ENCODE measurements at places on chromosomes 5 and 9.

- no peak overlapping the region for H3K27ac ChIP-seq
- H3K4me3 ChIP-seq = no peak overlapping the region
- no peak for DNase-seq
- H3K27me3 ChIP-seq = peaks cover 5% of the 10 kb centered on the region
- no peaks in the 10 kb centered on the region for H3K4me1 ChIP-seq
- H3K36me3 ChIP-seq = no peaks in the 10 kb centered on the region
Measured at GRCh38 chr5:137200906-137201700, 298.0 kb downstream of the SPOCK1 start.

GRCh38 chr5:120314191-120314590 lies 149.9 kb upstream of the PRR16 start:
- no peak overlapping the region for H3K27ac ChIP-seq
- H3K36me3 ChIP-seq = no peaks in the 10 kb centered on the region
- H3K27me3 ChIP-seq = no peaks in the 10 kb centered on the region
- no peak overlapping the region for H3K4me3 ChIP-seq
- no peak for DNase-seq

DNA sequence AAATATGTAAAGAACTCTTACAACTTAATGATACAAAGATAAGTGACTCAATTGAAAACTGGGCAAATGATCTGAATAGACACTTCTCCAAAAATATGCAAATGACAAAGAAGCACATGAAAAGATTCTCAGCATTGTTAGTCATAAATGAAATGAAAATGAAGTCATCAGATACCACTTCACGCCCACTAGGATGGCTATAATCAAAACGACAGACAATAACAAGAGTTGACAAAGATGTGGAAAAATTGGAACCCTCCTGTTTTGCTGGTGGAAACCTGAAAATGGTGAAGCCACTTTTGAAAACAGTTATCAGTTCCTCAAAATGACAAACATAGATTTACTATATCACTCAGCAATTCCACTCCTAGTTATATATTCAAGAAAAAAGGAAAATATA lies 7.9 kb upstream of the SYK start:
- no peak overlapping the region for H3K27ac ChIP-seq
- H3K4me3 ChIP-seq = no peak overlapping the region
- no peak for DNase-seq
- H3K4me1 ChIP-seq = peaks cover 10% of the 10 kb centered on the region
- peaks cover 38% of the 10 kb centered on the region for H3K27me3 ChIP-seq

GRCh38 chr5:171264843-171265242 lies 44.2 kb upstream of the TLX3 start:
- H3K27ac ChIP-seq = no peak overlapping the region
- H3K4me1 ChIP-seq = peaks cover 8% of the 10 kb centered on the region
- H3K27me3 ChIP-seq = peaks cover 3% of the 10 kb centered on the region
- DNase-seq = no peak
- H3K36me3 ChIP-seq = no peaks in the 10 kb centered on the region

DNA sequence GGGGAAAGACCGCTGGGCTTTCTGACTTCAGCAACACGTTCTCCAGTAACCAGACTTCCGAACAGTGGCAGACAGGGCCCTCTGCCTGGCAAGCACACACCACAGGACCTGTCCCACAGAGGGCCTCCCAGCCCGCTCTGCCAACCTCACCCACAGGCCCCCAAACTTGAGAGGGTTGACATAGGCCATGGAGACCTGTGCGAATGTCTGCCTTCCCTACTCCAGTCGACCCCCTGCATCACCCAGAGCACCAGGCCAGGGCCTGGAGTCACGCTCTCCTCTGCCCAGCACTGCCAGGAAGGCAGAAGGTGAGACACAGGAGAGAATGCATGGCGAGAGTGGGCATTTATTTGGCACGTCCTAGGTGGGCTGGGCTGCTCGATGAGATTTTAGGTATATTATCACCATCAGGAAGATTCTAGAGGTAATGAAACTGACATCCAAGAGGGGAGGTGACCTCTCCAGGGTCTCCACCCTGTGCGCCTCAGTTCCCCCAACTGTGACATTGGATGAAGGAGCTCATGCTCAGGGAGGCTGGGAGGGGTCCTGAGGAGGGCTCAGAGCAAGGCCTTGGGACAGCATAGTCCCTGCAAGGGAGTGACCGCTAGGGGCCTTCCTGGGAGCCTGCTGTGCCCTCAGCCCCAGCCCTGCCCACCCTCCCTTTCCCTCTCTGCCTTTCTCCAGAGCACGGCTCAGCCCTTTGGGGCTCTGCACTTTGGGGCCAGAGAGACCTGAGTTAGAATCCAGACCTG lies 54.9 kb downstream of the DUSP1 start:
- peaks cover 3% of the 10 kb centered on the region for H3K27me3 ChIP-seq
- DNase-seq = no peak
- H3K4me1 ChIP-seq = no peaks in the 10 kb centered on the region
- H3K27ac ChIP-seq = no peak overlapping the region
- H3K36me3 ChIP-seq = no peaks in the 10 kb centered on the region

GRCh38 chr5:138942861-138943260 lies 67.7 kb upstream of the LRRTM2 start:
- peaks cover 8% of the 10 kb centered on the region for H3K36me3 ChIP-seq
- no peak overlapping the region for H3K4me3 ChIP-seq
- no peaks in the 10 kb centered on the region for H3K27me3 ChIP-seq
- DNase-seq = no peak
- H3K27ac ChIP-seq = no peak overlapping the region
- H3K4me1 ChIP-seq = no peaks in the 10 kb centered on the region

- no peaks in the 10 kb centered on the region for H3K36me3 ChIP-seq
- no peak overlapping the region for H3K27ac ChIP-seq
- DNase-seq = no peak
- H3K4me3 ChIP-seq = no peak overlapping the region
Measured at GRCh38 chr9:114499941-114500696, 5.2 kb downstream of the WHRN start.

GRCh38 chr5:95791751-95792150 lies 30.8 kb downstream of the GLRX start:
- H3K27me3 ChIP-seq = no peaks in the 10 kb centered on the region
- DNase-seq = no peak
- H3K4me1 ChIP-seq = no peaks in the 10 kb centered on the region
- no peak overlapping the region for H3K4me3 ChIP-seq
- H3K36me3 ChIP-seq = no peaks in the 10 kb centered on the region
- H3K27ac ChIP-seq = no peak overlapping the region

All from activated CD4-positive, alpha-beta memory T cell treated with anti-CD3 and anti-CD28 coated beads for 36 hours (primary cell).